ENCODE measurements at places on chromosomes 7 and 10.
A peak's percentile ranks its signal among the peaks of the same experiment; 100 is the strongest.

DNA sequence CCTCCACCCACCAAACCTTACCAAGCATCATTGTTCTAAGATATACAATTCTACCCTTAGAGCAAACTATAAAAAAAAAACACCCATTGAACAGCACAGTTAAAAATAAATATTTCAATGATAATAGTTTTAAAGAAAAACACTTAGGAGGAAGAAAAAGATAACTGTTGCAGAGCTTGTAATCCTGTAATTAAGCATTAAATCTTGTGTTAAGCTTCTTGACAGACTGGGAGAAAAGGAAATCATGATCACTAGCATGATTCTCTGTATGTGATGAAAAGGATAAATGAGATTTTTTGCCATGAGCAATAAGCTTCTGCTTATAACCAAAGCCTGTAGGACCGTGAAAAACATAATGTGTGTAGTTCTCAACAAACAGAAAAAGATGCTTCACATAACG, 289.8 kb downstream of the CACNA2D1 start:
- DNase-seq = no peak

DNA sequence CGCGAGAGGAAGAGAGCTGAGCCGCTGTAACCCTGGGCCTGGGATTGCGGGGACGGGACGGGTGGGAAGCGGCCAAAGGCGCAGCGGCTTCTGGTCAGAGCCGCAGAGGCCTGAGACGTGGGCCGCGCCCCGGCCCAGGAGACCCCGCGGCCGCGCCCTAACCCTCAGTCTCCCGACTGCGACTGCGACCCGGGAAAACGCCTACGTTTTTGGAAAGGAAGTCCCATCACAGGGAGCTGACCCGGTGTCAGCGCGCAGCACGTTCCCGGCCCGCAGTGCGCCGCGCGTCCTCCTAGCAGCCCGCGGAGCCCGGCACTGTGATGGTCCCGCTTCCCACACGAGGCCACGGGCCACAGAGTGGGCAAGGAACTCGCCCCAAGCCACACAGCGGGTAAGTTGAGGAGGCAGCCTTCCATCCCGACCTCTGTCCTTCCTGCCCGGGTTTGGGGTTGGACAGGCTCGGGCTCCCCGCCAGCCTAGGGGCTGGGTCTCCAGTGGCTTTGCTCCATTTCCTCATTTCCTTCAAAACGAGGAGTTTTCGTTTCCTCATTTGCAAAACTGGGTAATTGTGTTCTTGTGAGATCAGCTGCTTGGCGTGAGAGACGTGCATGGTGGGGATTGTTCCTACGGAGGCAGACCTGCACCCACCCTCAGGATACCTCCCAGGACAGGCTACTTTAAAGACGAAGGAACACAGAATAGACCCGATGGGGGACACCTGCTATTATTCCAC, 1.2 kb downstream of the GPNMB start:
- peak; percentile 55 for DNase-seq

DNA sequence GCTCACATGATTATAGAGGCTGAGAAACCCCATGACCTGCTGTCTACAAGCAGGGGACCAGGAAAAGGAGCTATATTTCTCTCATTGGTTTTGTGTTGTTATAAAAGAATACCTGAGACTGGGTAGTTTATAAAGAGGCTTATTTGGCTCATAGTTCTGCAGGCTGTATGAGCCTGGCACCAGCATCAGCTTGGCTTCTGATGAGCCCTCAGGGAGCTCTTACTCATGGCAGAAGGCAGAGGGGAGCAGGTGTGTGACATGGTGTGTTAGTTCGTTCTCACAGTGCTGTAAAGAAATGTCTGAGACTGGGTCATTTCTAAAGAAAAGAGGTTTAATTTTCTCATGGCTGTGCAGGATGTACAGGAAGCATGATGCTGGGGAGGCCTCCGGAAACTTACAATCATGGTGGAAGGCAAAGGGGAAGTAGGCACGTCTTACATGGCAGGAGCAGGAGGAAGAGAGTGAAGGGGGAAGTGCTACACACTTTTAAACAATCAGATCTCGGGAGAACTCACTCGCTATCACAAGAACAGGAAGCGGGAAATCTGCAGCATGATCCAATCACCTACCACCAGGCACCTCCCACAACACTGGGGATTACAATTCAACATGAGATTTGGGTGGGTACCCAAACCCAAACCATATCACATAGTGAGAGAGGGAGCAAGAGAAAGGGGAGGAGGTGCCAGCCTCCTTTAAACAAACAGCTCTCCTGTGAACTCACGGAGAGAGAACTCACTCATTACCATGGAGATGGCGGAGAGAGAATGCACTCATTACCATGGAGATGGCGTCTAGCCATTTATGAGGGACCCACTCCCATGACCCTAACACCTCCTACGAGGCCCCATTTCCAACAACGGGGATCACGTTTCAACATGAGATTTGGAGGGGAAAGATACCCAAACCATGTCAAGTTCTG, 133.4 kb downstream of the JCAD start:
- DNase-seq = no peak

GRCh38 chr10:543862-544822, 145.3 kb downstream of the DIP2C start:
- no peak for DNase-seq

- DNase-seq = no peak
Observed at GRCh38 chr10:82938331-82938730, 1063.3 kb downstream of the NRG3 start.

DNA sequence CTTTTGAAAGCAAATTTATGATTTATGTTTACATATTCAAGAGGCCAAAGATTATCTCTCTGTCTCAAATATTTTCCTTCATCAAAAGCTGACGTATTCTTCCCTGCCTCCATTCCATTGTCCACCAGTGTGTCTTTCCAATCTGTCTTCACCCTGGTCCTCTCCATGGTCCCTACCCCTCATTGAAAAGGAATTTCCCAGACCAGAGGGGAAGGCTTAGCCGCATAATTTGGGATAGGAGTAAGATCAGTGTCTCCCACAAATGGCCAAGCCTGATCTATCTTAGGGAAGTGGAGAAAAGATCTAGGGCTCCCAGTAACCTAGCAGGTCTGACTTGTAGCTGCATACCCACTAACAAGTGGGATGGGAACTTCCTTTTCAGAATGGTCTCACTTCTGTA, 46.3 kb upstream of the ZNF800 start:
- no peak for DNase-seq

GRCh38 chr10:34666008-34666704, 148.9 kb downstream of the PARD3 start:
- DNase-seq = peak; percentile 51

GRCh38 chr10:69230128-69230527, 10.0 kb downstream of the HKDC1 start:
- no peak for DNase-seq

GRCh38 chr7:39614299-39614698, 9.1 kb upstream of the RALA start:
- DNase-seq = no peak
